ENCODE measurements at places on chromosomes 1 and 21.

GRCh38 chr1:92563457-92564216 lies 76.9 kb upstream of the GFI1 start:
- DNase-seq: no peak
- no peak overlapping the region for H3K4me3 ChIP-seq
- no peaks in the 10 kb centered on the region for H3K36me3 ChIP-seq
- no peaks in the 10 kb centered on the region for H3K27me3 ChIP-seq

DNA sequence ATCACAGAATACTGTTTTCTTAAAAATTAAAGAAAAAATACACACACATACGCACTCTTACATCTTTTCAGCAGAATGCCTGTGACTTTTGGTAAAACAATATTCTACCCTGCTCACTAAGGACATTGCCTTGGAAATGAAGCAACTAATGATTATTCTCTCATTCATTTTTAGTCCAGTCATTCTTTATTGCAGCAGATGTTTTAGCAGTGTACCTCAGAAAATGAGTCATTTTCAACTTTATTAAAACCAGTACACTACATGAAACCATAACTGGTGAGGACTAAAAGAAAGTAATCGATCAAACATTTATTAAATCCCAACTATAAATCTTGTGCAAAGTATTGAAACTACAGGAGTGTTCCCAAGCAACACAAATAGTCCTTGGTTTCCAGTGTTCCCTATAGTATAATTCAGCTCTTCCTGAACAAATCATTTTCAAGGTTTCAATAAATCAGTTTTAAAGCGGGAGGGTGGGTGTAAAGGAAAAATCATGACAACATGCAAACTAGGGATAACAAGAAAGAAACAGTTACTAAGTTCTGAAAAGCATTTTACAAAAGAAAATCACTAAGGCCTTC lies 114.2 kb downstream of the ADGRL4 start:
- H3K27me3 ChIP-seq: no peaks in the 10 kb centered on the region
- H3K36me3 ChIP-seq: no peaks in the 10 kb centered on the region
- H3K27ac ChIP-seq: no peak overlapping the region
- H3K4me1 ChIP-seq: no peaks in the 10 kb centered on the region

DNA sequence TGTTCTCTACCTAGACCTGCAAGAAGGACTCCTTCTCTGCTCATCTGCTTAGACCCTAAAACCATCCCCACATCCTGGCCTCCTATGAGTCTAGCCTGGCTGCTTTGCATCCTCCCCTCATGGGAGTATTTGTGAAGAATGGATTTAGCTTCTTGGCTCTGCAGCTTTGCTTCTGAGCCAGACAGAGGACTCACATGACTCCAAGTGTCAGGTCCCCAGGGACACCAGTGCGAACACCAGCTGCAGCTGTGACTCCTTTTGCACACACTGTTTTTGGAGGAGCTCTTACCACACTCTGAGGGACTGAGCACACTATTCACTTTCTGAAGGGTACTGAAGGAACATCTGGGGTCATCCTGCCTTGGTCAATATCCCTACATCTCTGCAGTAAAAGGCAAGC lies 131.8 kb upstream of the SGIP1 start:
- no peak overlapping the region for H3K4me3 ChIP-seq
- no peaks in the 10 kb centered on the region for H3K4me1 ChIP-seq
- no peaks in the 10 kb centered on the region for H3K27me3 ChIP-seq
- DNase-seq: no peak
- no peak overlapping the region for H3K27ac ChIP-seq
- H3K36me3 ChIP-seq: no peaks in the 10 kb centered on the region

DNA sequence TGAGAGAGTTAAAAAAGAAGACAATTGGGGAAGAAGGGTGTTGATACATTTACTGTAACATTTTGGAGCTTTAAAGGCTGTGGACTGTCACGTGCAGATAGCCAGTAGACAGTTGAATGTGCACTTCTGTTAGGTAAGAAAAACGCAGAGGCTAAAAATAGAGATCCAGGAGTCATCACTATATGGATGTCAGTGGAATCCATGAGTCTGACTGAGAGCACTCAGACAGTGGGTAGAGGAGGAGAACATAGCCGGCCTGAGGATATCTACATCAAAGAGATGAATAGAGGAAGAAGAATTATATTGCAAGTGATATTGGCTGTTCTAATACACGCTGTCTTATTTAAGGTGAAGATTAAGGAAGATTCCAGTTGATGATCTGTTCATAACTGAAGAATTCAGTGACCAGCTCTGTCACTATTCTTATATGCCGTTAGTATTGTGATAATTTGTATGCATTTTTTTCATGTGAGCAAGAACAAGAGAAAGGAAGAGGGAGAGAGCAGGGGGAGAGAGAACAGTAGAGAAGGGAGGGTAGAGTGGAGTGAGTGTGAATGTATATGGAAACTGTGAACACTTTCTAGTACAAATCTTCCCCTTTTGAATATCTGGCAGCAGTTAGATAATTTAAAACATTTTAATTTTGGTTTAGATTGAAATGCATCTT lies 344.8 kb downstream of the CHRM3 start:
- no peaks in the 10 kb centered on the region for H3K36me3 ChIP-seq
- H3K27ac ChIP-seq: no peak overlapping the region
- no peak overlapping the region for H3K4me3 ChIP-seq
- H3K4me1 ChIP-seq: no peaks in the 10 kb centered on the region
- H3K27me3 ChIP-seq: no peaks in the 10 kb centered on the region
- DNase-seq: no peak

GRCh38 chr1:101290922-101291561 lies 54.2 kb downstream of the S1PR1 start:
- DNase-seq: no peak
- no peaks in the 10 kb centered on the region for H3K27me3 ChIP-seq
- peak overlapping the region; percentile 0 for H3K27ac ChIP-seq
- H3K4me1 ChIP-seq: peaks cover 45% of the 10 kb centered on the region
- no peak overlapping the region for H3K4me3 ChIP-seq
